H1 (cell line): ENCODE measurements at places on chromosomes 2 and 18.
A peak's percentile ranks its signal among the peaks of the same experiment; 100 is the strongest.

DNA sequence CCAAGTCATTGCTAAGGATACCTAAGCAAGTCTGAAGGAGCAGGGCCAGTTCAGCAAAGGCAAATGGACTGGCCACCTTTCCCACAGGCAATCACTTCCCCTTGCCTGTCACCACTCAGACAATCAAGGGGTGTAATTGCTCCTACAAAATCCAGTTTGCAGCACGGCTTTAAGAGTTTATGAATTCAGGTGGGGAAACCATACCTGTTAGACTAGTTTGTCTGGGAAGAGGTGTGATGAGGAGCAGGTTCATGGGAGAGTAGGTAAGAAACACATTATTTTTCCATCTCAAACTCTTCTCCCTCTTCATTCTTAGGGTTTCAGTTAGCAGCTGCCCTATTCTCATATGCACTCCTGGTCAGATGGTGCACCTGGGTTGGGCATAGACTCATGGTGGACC lies 102.5 kb downstream of the EVA1A start:
- no peak for DNase-seq

DNA sequence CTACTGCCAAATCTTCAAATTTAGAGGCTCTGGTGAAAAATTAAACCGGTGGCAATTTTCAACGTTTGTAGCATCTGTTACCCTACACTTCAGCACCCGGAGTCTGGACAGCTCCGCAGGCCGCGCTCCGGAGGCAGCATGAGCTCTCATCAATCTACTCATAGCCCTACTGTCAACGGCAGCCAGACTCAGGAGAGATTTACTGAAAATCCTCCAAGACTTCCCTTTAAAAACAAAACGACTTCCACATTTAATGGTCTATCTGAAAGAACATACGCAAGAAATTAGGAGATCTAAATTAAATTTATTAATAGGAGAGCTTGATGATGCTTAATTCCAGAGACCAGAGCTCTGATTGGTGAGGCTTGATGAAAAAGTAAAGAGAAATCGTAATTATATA lies 970 bp upstream of the ADCYAP1 start:
- no peak for DNase-seq

GRCh38 chr18:62368100-62368499 lies 43.0 kb downstream of the TNFRSF11A start:
- no peak for DNase-seq

- DNase-seq = no peak
These were observed 5.4 kb downstream of the RAB11FIP5 start for GRCh38 chr2:73107211-73107926.

DNA sequence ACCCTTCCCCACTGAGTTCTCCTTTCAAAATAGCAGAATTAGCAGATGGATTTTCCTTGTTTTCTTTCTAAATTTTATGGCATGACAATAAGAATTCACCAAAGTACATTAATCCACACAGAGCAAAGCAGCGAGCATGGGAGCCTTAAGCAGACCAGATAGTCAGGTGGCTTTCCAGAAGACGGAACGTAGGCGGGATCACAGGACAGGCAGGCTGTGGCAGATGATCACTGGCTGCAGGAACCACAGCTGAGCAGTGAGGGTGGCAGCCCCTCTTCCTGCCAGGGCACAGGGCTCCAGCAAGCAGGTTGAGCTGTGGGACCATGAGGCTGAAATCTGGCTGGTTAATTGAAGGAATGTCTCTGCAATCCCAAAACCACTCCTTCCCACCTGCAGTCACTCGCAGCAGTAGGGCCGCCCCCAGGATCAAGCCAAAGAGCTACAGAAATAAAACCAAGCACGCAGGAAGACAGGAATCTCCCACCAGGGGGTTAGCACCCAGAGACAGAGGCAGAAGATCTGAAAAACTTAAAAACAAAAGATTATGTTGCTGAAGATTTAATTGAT lies 259.9 kb downstream of the EIPR1 start:
- DNase-seq = peak; percentile 41

GRCh38 chr2:12183032-12183645 lies 436.7 kb downstream of the LPIN1 start:
- no peak for DNase-seq

- no peak for DNase-seq
These were observed 215.7 kb downstream of the IKZF2 start for GRCh38 chr2:212935752-212936151.

GRCh38 chr2:198135481-198135934 lies 331.1 kb downstream of the PLCL1 start:
- DNase-seq = no peak

DNA sequence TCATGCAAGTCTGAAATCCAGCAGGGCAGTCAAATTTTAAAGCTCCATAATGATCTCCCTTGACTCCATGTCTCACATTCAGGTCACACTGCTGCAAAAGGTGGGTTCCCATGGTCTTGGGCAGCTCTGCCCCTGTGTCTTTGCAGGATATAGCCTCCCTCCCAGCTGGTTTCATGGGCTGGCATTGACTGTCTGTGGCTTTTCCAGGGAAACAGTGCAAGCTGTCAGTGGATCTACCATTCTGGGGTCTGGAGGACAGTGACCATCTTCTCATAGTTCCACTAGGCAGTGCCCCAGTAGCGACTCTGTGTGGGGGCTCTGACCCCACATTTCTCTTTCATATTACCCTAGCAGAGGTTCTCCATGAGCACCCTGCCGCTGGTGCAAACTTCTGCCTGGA lies 220.6 kb upstream of the COPS8 start:
- DNase-seq = no peak

DNA sequence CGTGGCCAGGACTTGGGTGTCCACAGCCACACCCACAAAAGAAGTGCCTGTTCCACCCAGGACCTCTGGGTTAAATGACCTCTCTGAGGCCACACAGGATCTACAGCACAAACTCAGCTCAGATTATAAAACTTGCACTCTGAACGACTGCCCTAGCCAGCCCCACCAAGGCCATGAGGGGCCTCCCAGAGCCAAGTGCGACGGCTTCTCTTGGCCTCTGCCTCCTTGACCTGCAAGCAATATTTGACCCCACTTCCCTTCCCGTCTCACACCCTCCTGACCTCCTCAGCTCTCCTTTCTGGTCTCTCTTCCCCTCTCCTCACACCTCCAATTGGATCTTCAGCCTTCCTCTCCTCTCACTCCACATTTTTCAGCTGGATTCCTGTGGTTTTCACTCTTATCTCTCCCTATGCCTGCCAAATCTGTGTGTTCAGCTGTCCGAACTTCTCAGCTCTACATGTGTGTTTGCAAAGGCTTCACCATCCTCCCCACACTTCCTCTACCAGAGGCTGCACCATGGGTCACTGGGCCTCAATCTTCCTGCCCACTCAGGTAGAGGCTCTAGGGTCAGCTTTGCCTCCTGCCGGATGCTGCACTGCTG lies 25.3 kb upstream of the STEAP3 start:
- no peak for DNase-seq

- DNase-seq = no peak
These were observed 10.8 kb downstream of the IWS1 start for GRCh38 chr2:127515383-127515915.

DNA sequence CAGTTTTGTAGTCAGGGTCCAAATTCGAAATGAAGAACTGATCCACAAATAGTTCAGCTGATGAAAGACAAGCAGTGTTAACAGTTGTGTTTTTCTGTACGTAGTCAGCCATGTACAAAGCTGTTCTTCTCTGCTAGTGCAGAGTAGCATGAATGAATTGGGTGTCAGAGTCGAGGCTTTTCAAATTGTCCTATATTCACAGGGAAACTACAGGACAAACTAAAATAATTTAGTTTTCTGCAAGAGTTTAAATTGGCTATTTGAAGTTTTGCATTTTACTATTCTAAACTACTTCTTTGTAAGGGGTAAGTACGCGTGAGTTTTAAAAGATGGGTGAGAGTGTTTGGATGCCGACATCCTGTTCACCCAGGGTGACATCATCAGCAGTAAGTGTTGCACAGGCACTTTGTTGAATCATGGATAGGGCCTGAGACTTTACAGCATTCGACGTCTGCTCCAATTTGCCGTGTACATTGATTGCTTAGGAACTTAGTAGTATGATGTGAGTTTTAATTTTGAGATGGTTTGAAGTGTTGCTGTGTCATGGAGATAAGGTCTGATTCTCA lies 147.2 kb upstream of the NFATC1 start:
- DNase-seq = no peak

- DNase-seq = no peak
These were observed 22.4 kb downstream of the WIPF1 start for GRCh38 chr2:174575124-174575776.

GRCh38 chr18:78704971-78705461 lies 274.6 kb upstream of the SALL3 start:
- DNase-seq = no peak

DNA sequence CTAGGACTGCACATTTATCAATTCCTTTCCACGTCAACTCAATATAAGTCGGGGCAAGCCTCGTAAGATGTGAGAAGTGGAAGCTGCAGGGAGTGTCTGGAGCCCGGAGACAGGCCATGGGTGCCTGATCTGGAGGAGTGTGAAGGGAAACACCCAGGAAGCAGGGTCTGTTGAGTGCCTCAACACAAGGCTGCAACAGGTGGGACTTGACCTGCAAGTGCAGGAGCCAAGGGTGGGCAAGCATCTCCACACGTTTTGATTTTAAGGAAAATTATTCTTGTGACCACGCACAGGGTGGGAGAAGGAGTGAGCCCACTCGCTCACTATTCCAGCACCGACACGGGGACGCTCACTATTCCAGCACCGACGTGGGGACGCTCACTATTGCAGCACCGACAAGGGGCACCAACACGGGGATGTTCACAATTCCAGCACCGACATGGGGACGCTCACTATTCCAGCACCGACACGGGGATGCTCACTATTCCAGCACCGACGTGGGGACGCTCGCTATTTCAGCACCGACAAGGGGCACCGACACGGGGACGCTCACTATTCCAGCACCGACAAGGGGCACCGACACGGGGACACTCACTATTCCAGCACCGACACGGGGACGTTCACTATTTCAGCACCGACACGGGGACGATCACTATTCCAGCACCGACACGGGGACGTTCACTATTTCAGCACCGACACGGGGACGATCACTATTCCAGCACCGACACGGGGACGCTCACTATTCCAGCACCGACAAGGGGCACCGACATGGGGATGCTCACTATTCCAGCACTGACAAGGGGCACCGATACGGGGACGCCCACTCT lies 197.3 kb downstream of the EIPR1 start:
- no peak for DNase-seq

GRCh38 chr2:23385748-23386338 lies 864 bp downstream of the KLHL29 start:
- DNase-seq = no peak

- no peak for DNase-seq
These were observed 19.2 kb downstream of the RNMT start for GRCh38 chr18:13745696-13746095.

- DNase-seq = no peak
These were observed 26.6 kb downstream of the POLE4 start for GRCh38 chr2:74984947-74985637.

DNA sequence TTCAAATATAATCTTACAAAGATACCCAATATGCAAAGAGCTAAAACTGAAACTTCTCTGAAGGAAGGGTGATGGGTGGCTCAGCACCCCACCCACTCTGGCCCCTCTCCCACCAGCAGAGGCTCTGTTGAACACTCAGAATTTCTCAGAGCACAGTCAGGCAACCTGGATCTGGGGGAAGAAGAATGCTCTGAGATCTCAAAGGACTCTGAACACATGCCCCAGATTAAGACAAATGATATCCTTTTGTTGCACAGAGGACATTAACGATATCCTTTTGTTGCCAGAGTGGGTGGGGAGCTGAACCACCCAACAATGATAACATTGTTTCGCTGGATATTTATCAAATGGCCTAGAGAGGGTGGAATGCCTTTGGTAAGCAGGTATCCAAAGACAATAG lies 104.8 kb downstream of the LBH start:
- DNase-seq = no peak

- no peak for DNase-seq
These were observed 3.4 kb downstream of the SGPP2 start for GRCh38 chr2:222427646-222428301.

DNA sequence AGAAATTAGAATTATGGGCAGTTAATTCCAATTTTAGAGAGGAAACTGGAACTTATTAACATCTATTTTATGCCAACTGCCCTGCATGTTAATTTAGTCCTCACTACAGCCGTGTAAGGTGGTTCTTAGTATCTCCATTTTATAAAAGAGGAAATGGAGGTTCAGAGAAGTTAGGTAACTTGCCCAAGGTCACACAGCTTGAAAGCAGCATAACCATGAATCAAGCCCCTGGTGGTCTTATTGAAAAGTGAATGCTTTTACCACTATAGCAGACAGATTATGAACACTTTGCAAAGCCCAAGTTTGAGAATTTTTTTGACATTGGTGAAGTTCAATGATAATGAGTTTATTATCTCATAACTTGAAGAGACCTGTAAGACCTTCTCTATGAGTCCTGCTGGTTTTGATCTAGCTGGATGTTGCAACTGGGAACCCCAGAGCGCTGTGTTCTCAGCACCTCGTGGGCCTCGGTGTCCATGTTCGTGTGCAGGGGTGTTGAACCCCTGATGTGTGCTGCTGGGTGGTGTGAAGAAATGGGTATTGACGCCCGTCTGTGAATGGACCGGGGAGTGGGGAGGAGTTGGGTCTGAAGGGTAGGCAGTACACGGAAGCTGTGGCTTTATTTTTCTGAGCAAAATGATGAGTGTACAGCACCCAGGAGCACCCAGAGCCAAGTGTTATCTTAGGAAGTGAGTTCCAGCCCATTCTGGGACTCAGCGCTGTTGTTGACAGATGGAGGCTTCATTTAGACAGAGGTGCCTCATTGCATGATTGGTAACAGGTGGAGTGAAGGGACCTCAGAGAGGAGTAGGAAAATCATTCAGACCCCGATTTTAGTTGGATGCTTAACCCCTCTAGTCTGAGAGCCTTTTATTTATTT lies 9.7 kb downstream of the GREB1 start:
- peak; percentile 31 for DNase-seq

DNA sequence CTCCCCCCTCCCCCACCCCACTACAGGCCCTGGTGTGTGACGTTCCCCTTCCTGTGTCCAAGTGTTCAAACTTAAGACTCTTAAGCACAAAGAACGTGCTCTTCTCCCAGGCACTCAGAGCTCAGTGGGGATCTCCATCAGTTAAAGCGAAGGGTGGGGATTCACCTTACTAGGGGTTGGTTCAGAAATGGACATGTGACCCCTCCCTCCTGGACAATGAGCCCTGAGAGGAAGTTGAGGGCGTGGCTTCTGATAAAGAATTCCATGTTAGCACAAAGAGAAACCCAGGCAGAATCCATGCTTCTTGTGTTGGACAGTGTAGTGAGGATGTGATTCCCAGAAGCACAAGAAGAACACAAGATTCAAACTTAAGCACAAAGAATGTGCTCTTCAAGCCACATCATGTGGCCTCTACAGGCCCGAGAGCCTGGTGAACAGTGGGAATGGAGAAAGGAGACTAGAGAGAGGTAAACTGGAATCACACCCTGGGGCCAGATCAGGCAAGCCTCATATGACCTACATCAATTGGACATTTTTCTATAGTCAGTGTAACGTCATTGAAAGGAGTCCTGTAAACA lies 78.1 kb upstream of the TTC39C start:
- no peak for DNase-seq

- DNase-seq = no peak
These were observed 77.1 kb downstream of the BCL11A start for GRCh38 chr2:60476206-60476954.
